ENCODE measurements at places on chromosomes 3 and 15.
A peak's percentile ranks its signal among the peaks of the same experiment; 100 is the strongest.

- no peak for DNase-seq
- H3K36me3 ChIP-seq = peaks cover 51% of the 10 kb centered on the region
- no peaks in the 10 kb centered on the region for H3K27me3 ChIP-seq
- no peak overlapping the region for H3K4me3 ChIP-seq
Observed at GRCh38 chr3:49399461-49399860, 12.3 kb downstream of the RHOA start.

DNA sequence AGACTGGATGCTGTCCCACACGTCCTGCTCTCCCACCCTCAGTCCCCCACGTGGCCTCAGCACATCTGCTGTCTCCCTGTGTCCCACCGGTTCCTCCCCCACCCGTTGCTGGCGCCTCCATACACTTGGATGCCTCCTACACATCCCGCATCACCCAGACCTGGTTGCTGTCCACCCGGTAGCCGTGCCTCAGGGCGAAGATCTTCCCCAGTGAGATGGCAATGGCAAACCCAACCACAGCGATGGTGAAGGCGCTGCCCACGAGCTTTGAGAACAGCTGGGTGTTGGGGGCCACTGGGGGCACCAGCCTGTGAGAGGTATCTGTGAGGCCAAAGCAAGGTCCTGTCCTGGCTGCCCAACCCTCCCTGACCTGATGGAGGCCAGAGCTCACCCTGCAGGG lies 4.4 kb downstream of the SLC26A6 start:
- no peak overlapping the region for H3K27ac ChIP-seq
- DNase-seq = no peak
- no peak overlapping the region for H3K4me3 ChIP-seq

DNA sequence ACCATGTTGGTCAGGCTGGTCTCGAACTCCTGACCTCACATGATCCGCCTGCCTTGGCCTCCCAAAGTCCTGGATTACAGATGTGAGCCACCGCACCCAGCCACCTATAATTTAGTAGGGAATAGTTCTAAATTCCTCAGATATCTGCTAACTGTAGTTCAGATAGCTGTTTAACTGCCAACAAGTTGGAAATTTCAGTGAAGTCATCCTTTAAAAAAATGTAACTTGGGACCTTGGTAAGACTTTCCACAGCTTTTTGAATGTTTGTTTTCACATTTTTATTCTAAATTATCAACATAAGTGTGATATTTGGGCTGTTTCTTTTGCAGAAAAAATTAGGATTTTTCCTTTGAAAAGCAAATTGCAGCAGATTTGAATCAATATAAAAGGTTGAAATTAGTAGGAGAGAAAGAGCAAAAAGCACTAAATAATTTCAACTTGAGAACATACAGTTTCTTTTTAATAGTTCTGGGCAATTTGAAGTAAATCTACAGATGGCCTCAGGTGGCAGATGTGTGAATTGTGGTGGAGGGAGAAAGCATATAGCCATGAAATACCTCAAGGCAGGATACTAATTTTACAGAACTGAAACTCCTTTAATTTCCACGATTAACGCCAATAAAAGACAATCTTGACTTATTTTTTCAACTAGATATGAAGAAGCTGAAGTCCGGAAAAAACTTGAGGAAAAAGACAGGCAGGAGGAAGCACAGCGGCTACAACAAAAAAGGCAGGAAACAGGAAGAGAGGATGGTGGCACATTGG lies 34.3 kb downstream of the USP8 start:
- DNase-seq = no peak
- peaks cover 16% of the 10 kb centered on the region for H3K36me3 ChIP-seq
- H3K27ac ChIP-seq = no peak overlapping the region
- H3K4me1 ChIP-seq = no peaks in the 10 kb centered on the region
- H3K27me3 ChIP-seq = no peaks in the 10 kb centered on the region

GRCh38 chr3:38988955-38989354 lies 62.8 kb downstream of the SCN11A start:
- H3K4me3 ChIP-seq = no peak overlapping the region
- no peak for DNase-seq
- H3K27me3 ChIP-seq = no peaks in the 10 kb centered on the region
- no peaks in the 10 kb centered on the region for H3K36me3 ChIP-seq
- H3K27ac ChIP-seq = no peak overlapping the region

- H3K27me3 ChIP-seq = no peaks in the 10 kb centered on the region
- H3K27ac ChIP-seq = no peak overlapping the region
- DNase-seq = no peak
- H3K4me1 ChIP-seq = no peaks in the 10 kb centered on the region
- no peaks in the 10 kb centered on the region for H3K36me3 ChIP-seq
- no peak overlapping the region for H3K4me3 ChIP-seq
Observed at GRCh38 chr15:33757516-33758232, 210.6 kb upstream of the CHRM5 start.

DNA sequence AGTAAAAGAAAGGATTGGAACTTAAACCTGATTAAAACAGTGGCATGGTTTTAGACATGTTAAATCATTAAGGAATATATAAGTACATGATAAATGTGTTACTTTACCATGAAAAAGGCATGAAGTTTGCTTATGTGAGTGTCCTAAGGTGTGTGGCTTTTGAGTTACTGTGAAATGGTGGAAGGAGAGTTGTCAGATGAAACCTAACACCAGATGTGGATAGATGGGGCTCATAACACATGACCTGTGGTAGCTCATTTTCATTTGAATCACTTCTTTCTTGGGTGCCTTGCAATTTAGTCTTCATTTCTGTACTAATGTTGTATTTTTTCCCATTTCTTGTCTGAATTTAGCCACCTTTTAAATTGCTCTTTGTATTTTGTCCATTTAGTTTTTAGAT lies 13.0 kb downstream of the MEF2A start:
- H3K4me3 ChIP-seq = no peak overlapping the region
- H3K27ac ChIP-seq = no peak overlapping the region
- no peak for DNase-seq
- no peaks in the 10 kb centered on the region for H3K27me3 ChIP-seq

DNA sequence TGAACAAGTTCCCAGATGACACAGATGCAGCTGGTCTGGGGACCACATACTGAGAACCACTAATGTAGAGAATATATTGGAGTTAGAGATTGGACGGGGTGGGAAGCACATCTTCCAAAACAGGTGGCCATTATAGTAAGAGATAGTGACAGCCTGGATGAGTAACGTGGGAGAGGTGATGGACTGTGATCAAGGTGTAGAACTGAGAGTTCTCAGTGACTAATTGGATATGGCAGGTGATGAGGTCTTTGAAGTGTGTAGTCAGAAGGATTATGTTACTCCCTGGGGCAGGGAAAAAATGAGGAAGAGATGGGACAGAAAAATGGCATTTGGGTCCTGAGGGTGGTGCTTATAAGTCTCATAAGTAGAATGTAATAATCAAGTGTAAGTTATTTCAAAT lies 66.6 kb downstream of the KCNMB2 start:
- DNase-seq = no peak
- H3K4me1 ChIP-seq = no peaks in the 10 kb centered on the region
- no peaks in the 10 kb centered on the region for H3K36me3 ChIP-seq
- no peak overlapping the region for H3K27ac ChIP-seq

DNA sequence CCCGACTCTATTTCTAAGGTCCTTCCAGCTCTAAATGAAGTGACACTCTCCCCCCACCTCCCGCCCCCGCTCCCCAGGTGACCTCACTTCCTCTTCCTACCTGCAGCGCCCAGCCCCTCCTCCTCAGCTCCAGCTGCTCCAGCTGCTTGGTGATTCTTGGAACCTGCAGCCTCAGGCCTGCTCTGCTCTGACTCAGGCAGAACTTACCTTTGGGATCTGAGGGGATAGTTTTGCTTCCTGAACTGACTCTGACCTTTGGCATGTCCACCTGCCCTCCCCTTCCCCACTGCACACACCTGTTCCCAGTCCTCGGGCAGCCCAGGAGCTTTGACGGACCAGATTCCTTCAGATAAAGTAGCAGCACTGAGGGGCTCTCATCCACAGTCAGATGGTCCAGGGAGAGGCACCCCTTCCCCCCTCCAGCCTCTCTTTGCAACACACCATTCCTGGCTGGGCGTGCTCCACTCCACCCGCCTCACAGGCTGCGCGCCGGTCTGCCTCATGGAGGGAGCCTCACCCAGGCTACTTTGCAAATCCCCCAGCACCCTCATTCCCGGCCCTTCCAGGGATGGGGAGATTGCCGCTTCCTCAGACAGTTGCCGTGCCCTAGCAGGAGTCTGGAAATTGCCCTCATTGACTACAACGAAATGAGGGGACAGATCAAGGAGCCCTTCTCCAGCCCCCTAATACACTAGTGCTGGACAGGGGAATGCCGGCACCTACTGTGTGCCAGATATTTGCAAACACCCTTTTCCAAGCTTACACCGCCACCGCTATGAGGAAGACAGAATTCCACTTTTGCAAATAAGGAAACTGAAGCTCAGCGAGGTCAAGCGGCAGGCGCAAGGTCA lies 692 bp upstream of the C15orf39 start:
- DNase-seq = peak; percentile 92
- peaks cover 56% of the 10 kb centered on the region for H3K4me1 ChIP-seq
- H3K4me3 ChIP-seq = peak overlapping the region; percentile 56
- no peaks in the 10 kb centered on the region for H3K27me3 ChIP-seq
- H3K27ac ChIP-seq = peak overlapping the region; percentile 96

- H3K27me3 ChIP-seq = no peaks in the 10 kb centered on the region
- no peak for DNase-seq
- no peaks in the 10 kb centered on the region for H3K4me1 ChIP-seq
- no peak overlapping the region for H3K4me3 ChIP-seq
Observed at GRCh38 chr3:32751377-32751776, 66.4 kb downstream of the CNOT10 start.

GRCh38 chr3:52451237-52452083 lies 2.4 kb downstream of the TNNC1 start:
- H3K27ac ChIP-seq = no peak overlapping the region
- H3K4me3 ChIP-seq = no peak overlapping the region
- no peaks in the 10 kb centered on the region for H3K27me3 ChIP-seq
- no peak for DNase-seq
- no peaks in the 10 kb centered on the region for H3K36me3 ChIP-seq

DNA sequence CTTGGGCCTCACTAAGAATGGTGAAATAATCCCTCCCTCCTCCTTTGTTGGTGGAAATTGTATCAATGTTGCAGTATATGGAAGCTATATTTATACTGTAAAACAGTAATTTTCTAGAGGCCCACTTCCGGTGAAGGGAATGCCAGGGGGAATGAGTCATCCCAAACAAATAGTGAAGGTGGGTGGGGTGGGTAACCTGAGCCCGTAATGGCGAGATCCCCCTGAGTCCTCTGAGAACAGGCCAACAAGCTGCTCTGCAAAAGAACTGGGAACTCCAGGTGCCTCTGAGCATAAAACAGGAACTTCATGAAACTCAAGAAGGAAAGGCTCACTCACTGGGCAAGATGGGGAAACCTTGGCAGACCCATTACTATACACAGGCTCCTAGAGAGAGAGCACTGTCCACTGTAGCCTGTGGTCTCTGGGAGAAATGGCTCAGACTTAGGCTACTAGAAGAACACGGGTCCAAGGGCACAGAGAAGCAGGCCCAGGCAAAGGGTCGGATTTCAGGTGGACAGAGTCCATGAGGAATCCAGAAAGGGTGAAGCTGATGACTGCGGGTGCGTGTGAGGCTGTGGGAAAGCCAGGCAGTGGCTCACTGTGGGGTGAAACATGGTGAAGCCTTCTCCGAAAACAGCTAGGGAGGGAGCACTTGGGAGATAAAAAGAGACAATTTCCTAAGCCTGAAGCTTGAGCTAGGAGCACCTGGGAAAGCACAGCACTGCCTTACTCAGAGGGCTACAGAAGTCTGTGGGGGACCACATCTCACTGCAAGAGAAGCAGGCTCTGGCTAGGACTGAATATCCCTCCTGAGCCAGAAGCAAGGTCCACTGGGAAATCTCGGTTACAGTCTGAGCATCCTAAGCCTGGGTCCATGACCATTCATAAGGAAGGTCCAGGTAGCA lies 19.8 kb downstream of the LARP6 start:
- no peaks in the 10 kb centered on the region for H3K27me3 ChIP-seq
- H3K4me1 ChIP-seq = peaks cover 8% of the 10 kb centered on the region
- no peak overlapping the region for H3K27ac ChIP-seq
- H3K4me3 ChIP-seq = no peak overlapping the region
- no peaks in the 10 kb centered on the region for H3K36me3 ChIP-seq

- no peak overlapping the region for H3K27ac ChIP-seq
- H3K27me3 ChIP-seq = no peaks in the 10 kb centered on the region
- no peak overlapping the region for H3K4me3 ChIP-seq
Observed at GRCh38 chr3:36800533-36801116, 36.3 kb upstream of the DCLK3 start.

GRCh38 chr3:120370463-120370862 lies 21.3 kb upstream of the LRRC58 start:
- H3K4me3 ChIP-seq = no peak overlapping the region
- no peaks in the 10 kb centered on the region for H3K27me3 ChIP-seq
- H3K27ac ChIP-seq = no peak overlapping the region
- DNase-seq = no peak
- no peaks in the 10 kb centered on the region for H3K36me3 ChIP-seq

GRCh38 chr3:23206366-23206765 lies 3.2 kb downstream of the UBE2E2 start:
- H3K36me3 ChIP-seq = no peaks in the 10 kb centered on the region
- no peak overlapping the region for H3K27ac ChIP-seq
- H3K4me3 ChIP-seq = no peak overlapping the region
- peaks cover 1% of the 10 kb centered on the region for H3K27me3 ChIP-seq
- DNase-seq = no peak

GRCh38 chr3:59663076-59663850 lies 613.4 kb upstream of the CFAP20DC start:
- H3K27me3 ChIP-seq = no peaks in the 10 kb centered on the region
- no peaks in the 10 kb centered on the region for H3K4me1 ChIP-seq
- H3K27ac ChIP-seq = no peak overlapping the region
- no peaks in the 10 kb centered on the region for H3K36me3 ChIP-seq

DNA sequence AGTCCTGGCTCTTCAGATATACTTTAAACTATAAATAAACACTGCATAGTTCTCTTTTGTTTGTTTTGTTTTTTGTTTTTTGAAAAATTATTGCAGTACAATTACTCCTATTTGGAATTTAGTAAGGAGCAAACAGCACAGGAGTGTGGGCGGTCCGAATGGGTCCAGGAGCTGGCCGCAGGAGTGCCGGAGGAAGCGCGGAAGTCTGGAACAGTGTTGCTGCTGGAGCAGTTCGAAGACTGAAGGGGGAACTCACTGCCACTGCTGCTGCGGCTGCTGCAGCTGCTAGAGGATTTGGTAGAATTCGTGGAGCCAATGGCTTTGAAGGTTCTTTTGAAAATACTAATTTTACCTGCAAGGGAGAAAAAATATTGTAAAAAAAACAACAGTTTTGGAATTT lies 329.9 kb downstream of the ZNF385D start:
- no peak for DNase-seq
- no peak overlapping the region for H3K27ac ChIP-seq
- no peaks in the 10 kb centered on the region for H3K4me1 ChIP-seq
- no peak overlapping the region for H3K4me3 ChIP-seq
- H3K36me3 ChIP-seq = no peaks in the 10 kb centered on the region

- no peak overlapping the region for H3K4me3 ChIP-seq
- peaks cover 6% of the 10 kb centered on the region for H3K36me3 ChIP-seq
- H3K4me1 ChIP-seq = no peaks in the 10 kb centered on the region
- DNase-seq = peak; percentile 83
Observed at GRCh38 chr15:39976291-39977274, 42.7 kb downstream of the EIF2AK4 start.

GRCh38 chr3:182058488-182058887 lies 346.8 kb downstream of the SOX2 start:
- H3K4me1 ChIP-seq = no peaks in the 10 kb centered on the region
- no peak overlapping the region for H3K27ac ChIP-seq
- H3K36me3 ChIP-seq = no peaks in the 10 kb centered on the region
- H3K27me3 ChIP-seq = no peaks in the 10 kb centered on the region
- H3K4me3 ChIP-seq = no peak overlapping the region

GRCh38 chr3:105195260-105195659 lies 171.4 kb upstream of the ALCAM start:
- no peak for DNase-seq
- no peak overlapping the region for H3K4me3 ChIP-seq
- H3K27ac ChIP-seq = no peak overlapping the region
- H3K36me3 ChIP-seq = no peaks in the 10 kb centered on the region
- H3K4me1 ChIP-seq = no peaks in the 10 kb centered on the region
